ENCODE measurements at places on chromosomes 16 and 17.
A peak's percentile ranks its signal among the peaks of the same experiment; 100 is the strongest.

- DNase-seq = peak; percentile 68
Observed at GRCh38 chr17:69246726-69247375, 18.2 kb upstream of the ABCA10 start.

- no peak for DNase-seq
Observed at GRCh38 chr16:67392301-67393059, 818 bp downstream of the TPPP3 start.

- DNase-seq = no peak
Observed at GRCh38 chr17:44547625-44548267, 9.5 kb upstream of the FZD2 start.

DNA sequence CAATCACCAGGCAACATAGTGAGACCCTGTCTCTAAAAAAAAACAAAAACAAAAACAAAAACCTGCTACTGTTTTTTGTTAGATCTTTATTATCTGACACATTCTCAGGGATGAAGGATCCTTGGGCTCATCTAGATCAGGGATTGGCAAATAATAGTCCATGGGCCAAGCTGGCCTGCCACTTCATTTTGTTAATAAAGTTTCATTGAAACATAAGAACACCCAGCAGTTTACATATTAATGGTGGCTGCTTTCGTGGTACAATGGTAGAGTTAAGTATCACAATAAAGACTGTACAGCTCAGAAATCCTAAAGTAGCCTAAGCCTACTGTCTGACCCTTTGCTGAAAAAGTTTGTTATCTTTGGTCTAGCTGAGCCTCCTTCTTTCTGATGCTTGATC, 32.9 kb upstream of the CLEC18A start:
- DNase-seq = no peak

DNA sequence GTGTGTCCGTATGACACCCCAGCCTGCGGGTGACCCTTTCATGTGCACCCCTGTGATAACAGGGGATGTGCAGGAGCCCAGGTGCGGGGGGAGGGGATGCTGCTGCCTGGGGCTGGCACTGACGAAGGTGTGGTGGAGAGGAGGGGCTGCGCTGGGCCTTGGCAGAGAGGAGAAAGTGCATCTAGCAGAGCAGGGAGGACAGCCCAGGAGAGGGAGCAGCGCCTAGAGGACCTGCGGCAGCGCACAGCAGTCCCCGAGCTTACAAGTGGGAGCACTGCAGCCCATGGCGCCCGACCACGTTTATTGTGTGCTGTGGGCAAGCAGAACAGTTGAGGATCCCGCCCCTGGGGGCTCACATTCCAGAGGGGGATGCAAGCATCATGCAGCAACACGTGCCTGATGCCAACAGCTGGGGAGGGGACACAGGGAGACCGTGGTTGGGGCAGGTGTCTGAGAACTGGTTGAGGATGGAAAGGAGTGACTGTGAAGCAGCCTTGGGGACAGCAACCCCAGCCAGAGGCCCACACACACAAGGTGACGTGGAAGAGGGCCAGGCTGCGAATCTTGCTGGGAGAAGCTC, 10.9 kb upstream of the SLC7A5 start:
- no peak for DNase-seq

DNA sequence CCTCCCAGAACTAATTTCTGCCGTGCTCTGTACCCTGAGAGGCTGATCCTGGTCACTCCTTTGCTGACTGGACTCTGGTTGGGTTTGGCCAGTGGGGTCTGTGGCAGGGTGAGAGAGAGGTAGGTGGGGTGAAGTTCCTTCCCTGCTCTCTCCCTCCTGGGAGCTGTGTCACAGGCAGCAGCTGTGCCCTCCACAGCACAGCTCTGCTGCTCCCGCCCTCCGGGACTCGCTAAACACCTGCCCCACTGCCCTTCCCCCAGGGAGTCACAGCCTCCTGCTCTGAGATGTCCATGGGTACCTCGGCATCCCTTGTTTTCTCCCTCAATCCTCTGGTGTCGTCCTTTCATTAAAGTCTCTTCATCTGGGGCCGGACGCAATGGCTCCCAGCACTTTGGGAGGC, 66.4 kb downstream of the SRCIN1 start:
- no peak for DNase-seq

- peak; percentile 12 for DNase-seq
Observed at GRCh38 chr16:79607587-79607986, 7.0 kb upstream of the MAF start.

Measured in RKO (cell line).